Activated naive CD4-positive, alpha-beta T cell treated with anti-CD3 and anti-CD28 coated beads for 36 hours (primary cell): ENCODE measurements at places on chromosomes 16 and 17. TPM values are rescaled to one million over a fixed set of nuclear protein-coding genes. Genes with fewer than 3 reads are reported as not detected.

DNA sequence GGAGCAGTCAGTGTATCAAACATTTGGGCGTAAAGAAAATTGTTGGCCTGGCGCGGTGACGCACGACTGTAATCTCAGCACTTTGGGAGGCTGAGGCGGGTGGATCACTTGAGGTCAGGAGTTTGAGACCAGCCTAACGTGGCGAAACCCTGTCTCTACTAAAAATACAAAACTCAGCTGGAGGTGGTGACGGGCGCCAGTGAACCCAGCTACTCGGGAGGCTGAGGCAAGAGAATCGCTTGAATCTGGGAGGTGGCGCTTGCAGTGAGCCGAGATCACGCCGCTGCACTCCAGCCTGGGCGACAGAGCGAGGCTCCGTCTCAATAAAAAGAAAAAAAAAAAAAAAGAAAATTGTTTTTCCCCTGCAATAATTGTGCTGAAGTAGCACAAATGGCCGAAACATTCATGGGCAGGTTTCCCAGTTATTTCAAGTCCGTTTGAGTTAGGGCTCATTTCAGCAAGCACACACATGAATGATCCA is 1.4 kb downstream of the GCSH start:
- no peak overlapping the region for H3K27ac ChIP-seq
- H3K27me3 ChIP-seq, result no peaks in the 10 kb centered on the region

- H3K27me3 ChIP-seq, result no peaks in the 10 kb centered on the region
- peaks cover 10% of the 10 kb centered on the region for H3K36me3 ChIP-seq
- DNase-seq, result no peak
- H3K4me3 ChIP-seq, result no peak overlapping the region
- H3K27ac ChIP-seq, result no peak overlapping the region
- H3K4me1 ChIP-seq, result no peaks in the 10 kb centered on the region
Measured at GRCh38 chr17:69269131-69269998, 40.7 kb upstream of the ABCA10 start.

DNA sequence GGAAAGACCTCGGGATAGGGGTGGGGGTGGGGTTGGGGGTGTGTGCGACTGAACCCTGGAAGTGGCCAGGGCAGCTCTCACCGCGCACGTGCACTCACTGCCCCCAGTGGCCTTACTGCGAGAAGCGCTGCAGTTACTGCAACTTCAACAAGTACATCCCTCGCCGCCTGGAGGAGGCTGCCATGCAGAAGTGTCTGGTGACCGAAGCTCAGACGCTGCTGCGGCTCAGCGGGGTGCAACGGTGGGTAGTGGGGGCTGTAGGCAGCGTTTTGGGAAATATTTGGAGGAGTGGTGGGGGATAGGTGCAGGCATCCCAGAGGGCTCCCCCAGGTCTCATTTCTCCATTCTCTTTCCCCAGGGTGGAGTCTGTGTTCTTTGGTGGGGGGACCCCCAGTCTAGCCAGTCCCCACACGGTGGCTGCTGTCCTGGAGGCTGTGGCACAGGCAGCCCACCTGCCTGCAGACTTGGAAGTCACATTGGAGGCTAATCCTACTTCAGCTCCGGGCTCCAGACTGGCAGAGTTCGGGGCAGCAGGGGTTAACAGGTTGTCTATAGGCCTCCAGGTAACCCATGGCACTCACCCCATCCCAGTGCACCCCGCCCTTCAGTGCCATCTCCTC is 972 bp downstream of the RSAD1 start:
- peak overlapping the region; percentile 76 for H3K27ac ChIP-seq
- H3K4me3 ChIP-seq, result peak overlapping the region; percentile 78
- H3K27me3 ChIP-seq, result peaks cover 5% of the 10 kb centered on the region

- peaks cover 5% of the 10 kb centered on the region for H3K4me1 ChIP-seq
- H3K36me3 ChIP-seq, result no peaks in the 10 kb centered on the region
- peak; percentile 91 for DNase-seq
- no peak overlapping the region for H3K4me3 ChIP-seq
- no peaks in the 10 kb centered on the region for H3K27me3 ChIP-seq
Measured at GRCh38 chr16:74709441-74709877, 8.8 kb upstream of the MLKL start.

DNA sequence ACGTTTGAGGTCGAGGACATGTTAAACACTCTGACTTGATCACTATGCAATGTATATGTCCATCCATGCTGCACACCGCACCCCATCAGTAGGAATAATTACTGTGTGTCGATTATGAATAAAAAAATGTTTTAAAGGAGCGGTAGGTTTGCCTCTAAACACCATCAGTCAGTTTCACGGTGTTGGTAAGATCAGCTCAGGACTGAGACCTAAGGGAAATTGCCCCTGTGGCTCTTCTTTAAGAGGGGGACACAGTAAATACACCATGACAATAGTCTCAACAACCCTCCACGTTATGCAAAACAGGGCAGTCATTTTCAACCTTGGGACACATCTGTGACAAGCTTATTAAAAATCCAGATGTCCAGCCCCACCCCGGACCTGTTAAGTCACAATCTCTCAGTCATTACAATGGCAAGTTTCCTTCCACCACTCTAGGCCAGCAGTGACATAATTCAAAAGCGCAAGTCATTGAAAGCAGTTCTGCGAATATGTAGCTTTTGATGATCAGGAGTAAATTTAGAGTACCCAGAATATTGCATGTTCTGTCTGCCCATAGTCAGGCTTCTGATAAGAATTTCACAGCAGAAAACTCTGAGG is 1.2 kb downstream of the ATMIN start:
- peak overlapping the region; percentile 81 for H3K4me3 ChIP-seq
- DNase-seq, result peak; percentile 8
- H3K27me3 ChIP-seq, result no peaks in the 10 kb centered on the region
- peaks cover 7% of the 10 kb centered on the region for H3K36me3 ChIP-seq

- peaks cover 28% of the 10 kb centered on the region for H3K36me3 ChIP-seq
- no peak for DNase-seq
- H3K27ac ChIP-seq, result no peak overlapping the region
- H3K4me3 ChIP-seq, result no peak overlapping the region
- H3K4me1 ChIP-seq, result peaks cover 6% of the 10 kb centered on the region
Measured at GRCh38 chr16:89890886-89891657, 17.7 kb downstream of the TCF25 start.

DNA sequence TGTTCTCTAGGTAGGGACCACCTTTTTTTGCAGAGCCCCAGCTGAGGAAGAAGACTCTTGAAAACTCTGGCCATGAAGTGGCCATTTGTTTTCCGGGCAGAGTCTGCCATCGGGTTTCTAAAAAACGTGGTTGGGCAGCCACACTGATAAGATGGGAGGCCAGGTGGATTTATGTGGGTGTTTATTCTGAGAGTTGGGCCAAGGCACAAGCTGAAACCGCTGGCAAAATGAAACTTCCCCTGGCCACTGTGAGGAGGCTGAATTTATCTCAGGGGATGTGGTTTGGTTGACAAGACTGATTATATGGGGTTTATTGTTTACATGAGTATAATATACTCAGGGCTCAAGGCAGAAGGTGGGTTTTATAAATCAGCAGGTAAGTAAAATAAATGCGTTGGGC is 421.8 kb downstream of the UTP18 start:
- no peak overlapping the region for H3K4me3 ChIP-seq
- peaks cover 10% of the 10 kb centered on the region for H3K27me3 ChIP-seq
- DNase-seq, result no peak
- H3K4me1 ChIP-seq, result no peaks in the 10 kb centered on the region
- no peak overlapping the region for H3K27ac ChIP-seq

DNA sequence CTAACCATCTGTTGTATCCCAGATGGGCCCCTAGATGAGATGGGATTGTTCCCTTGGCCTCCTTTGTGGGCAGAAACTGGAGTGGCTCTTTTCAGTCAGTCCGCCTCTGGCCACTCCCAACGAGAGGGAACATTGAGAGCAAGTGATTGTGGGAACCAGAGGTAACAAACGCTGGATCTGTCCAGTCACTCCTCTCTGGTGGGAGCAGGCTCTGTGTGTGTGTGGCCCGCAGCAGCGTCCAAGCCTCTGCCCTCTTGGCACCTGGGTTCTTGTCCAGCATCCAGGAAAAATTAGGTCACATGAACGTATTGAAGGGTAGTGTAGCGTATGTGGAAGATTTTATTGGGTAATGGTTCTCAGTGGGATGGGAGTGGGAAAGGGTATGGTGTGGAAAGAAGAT is 101.9 kb upstream of the COX10 start:
- DNase-seq, result peak; percentile 5
- peaks cover 6% of the 10 kb centered on the region for H3K4me1 ChIP-seq
- no peak overlapping the region for H3K27ac ChIP-seq
- H3K36me3 ChIP-seq, result no peaks in the 10 kb centered on the region
- no peak overlapping the region for H3K4me3 ChIP-seq

DNA sequence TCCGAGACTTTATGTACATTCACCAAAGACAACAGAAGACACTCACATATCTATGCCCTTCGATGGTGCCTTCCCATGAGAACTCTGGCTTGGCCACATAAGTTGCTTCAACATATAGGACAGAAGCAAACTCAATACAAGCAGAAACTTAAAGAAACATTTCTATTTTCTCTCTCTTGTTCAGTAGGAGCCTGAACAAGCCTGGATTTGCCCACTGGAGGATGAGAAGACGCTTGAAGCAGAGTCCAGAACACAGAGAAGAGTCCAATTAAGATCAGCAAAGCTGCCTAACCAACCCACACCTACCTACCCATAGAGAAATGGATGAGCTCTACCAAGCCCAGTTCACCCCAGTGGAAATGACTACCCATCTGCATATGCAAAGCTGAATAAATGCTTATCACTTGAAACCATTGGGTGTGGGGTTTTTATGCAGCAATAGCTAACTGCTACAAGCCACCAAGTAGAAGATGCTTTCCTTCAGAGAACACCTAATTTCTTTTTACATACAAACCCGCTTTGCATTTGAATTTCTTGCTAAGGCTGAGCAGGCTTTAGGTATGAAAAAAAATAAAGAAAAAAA is 337.9 kb upstream of the DYNLRB2 start:
- H3K4me1 ChIP-seq, result no peaks in the 10 kb centered on the region
- DNase-seq, result no peak
- no peak overlapping the region for H3K4me3 ChIP-seq
- peaks cover 11% of the 10 kb centered on the region for H3K27me3 ChIP-seq

GRCh38 chr17:45121055-45121454 is 11.3 kb downstream of the PLCD3 start:
- H3K27ac ChIP-seq, result no peak overlapping the region
- DNase-seq, result no peak
- H3K27me3 ChIP-seq, result peaks cover 6% of the 10 kb centered on the region
- H3K4me3 ChIP-seq, result no peak overlapping the region
- H3K36me3 ChIP-seq, result no peaks in the 10 kb centered on the region
- H3K4me1 ChIP-seq, result no peaks in the 10 kb centered on the region

- no peak for DNase-seq
- no peaks in the 10 kb centered on the region for H3K36me3 ChIP-seq
- H3K4me1 ChIP-seq, result peaks cover 2% of the 10 kb centered on the region
- H3K4me3 ChIP-seq, result no peak within 1 kb of the TSS
- H3K27ac ChIP-seq, result no peak within 1 kb of the TSS
- H3K27me3 ChIP-seq, result peaks cover 31% of the 10 kb centered on the region
Measured at GRCh38 chr16:10579965-10580882, at the start of gene EMP2. Gene EMP2 (minus strand): TSS chr16:10580598. CDS start chr16:10547617, 32,981 bp downstream.

- peaks cover 36% of the 10 kb centered on the region for H3K4me1 ChIP-seq
- H3K27me3 ChIP-seq, result no peaks in the 10 kb centered on the region
- H3K27ac ChIP-seq, result no peak overlapping the region
- H3K4me3 ChIP-seq, result peak overlapping the region; percentile 76
- peaks cover 25% of the 10 kb centered on the region for H3K36me3 ChIP-seq
- DNase-seq, result peak; percentile 33
Measured at GRCh38 chr16:1614456-1615102, 2.4 kb downstream of the CRAMP1 start.

Gene STH
- not detected for total RNA-seq

Gene DNAJC7
- total RNA-seq, result 76.3 TPM

Gene HOXB1
- total RNA-seq, result not detected

Gene CLEC18B
- total RNA-seq, result not detected
